ENCODE measurements at places on chromosomes 7 and 10.

GRCh38 chr7:39605087-39605486 is 18.3 kb upstream of the RALA start:
- DNase-seq: no peak

DNA sequence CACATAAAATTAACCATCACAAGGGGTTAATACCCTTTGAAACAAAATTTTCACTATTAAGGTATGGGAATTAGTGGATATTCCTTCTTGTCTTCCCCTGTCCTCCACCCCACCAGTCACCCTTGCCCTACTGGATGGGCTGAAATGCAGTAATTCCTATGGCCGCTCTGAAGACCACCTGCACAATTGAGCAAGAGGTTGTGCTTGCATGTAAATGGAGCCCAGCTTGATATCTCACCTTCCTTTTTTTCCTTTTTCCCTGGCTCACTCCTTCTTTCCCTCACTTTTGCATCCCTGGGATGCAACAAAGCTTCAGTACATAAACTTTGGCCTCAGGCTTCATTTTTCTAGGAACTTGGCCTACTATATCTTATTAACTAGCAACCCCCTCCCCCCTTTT is 184.6 kb downstream of the SNX10 start:
- no peak for DNase-seq

GRCh38 chr7:156600496-156600895 is 40.1 kb upstream of the RNF32 start:
- DNase-seq: no peak

- DNase-seq: no peak
Observed at GRCh38 chr10:124336186-124336585, 82.5 kb downstream of the OAT start.

- DNase-seq: no peak
Observed at GRCh38 chr10:108653531-108653930, 1269.8 kb downstream of the XPNPEP1 start.

DNA sequence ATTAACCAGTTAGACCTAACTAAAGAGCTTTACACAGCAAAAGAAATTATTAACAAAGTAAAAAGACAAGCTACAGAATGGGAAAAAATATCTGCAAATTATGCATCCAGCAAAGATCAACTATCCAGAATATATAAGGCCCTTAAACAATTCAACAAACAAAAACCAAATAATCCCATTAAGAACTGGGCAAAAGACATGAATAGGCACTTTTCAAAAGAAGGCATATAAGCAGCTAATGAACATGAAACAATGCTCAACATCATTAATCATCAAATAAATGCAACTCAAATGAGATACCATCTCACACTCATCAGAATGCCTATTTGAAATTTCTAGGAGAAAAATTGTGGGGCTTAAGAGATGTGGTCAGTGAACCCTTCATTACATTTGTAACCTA is 15.0 kb upstream of the DMTF1 start:
- DNase-seq: no peak

GRCh38 chr10:14500172-14500765 is 169.5 kb upstream of the FRMD4A start:
- no peak for DNase-seq

GRCh38 chr10:26438534-26439341 is 597 bp downstream of the APBB1IP start:
- peak; percentile 80 for DNase-seq

DNA sequence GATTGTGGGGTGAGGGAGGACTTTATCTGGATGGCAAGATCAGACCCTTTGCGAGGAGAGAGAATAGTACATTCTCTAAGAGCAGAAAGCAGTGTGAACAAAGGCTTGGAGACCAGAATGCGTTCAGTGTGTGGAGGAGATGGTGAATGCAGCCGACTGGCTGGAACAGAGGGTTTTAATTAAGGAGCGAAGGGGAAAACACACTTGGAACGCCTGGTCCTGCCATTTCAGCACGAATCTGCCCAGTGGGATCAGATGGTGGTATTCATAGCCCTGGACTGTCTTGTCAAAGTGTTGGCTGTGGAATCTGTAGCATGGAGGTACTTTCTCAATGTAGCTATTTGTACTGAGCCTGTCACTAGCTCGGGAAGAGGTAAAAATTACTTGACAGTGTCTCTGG is 260.9 kb downstream of the SLC25A13 start:
- no peak for DNase-seq

DNA sequence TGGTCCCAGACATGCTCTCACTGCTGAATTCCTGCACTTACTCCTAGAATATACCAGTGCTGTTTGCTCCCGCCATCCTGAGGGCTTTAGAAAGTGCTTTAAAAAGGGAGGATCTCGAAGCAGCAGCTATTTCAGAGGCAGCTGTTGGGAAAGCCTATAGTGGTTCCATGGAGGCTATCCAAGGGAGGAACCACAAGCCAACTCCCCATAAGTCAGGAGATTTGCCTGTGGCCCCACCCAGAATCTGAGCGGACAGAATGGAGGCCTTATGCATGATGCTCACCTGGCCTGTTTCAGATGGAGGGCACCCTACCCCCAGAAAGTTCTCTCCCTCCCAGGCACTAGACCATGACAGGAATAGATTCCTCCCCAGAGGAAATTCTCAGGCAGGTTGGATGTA is 2.3 kb upstream of the KCNIP2 start:
- no peak for DNase-seq

GRCh38 chr7:132471515-132471914 is 104.8 kb downstream of the PLXNA4 start:
- no peak for DNase-seq

DNA sequence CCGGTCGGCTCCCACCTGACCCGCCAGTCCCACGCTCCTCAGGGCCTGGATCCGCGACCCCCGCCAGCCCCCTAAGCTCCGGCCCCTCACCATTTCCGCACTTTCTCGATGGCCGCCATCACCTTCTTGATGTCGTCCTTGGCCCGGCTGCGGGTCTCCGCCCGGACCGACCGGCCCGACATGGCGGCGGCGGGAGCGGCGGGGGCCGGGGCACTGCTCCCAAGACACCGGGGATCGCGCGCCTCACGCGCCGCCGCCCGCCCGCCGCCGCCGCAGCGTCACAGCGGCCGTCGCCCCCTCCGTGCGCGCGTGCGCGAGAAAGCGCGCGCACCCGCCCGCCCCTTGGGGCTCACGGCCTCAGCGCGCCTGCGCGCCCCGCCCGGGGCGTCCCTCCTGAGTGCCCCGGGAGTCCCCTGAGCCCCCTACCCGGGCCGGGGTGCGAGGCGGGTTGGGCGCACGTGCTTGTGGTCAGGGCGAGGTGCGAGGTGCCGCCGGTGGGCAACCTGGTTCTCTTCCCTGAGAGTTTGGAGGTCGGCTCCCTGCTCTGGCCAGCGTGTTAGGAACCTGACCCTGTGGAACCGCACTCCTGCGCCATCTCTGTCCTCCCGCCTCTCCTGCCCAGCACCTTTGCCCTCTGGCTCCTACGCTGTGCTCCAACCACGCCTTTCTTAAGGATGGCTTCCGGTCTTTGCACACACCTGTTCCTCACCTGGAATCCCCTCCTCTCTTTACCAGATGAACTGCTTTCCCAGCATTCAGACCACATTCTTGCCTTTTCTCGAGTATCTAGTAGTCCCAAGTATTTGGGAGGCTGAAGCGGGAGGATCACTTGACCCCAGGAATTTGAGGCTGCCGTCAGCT is at the start of gene BCL7B:
Gene BCL7B (minus strand): TSS at position 294 of the 861 bp plus-strand sequence. CDS start 112 bp downstream, at position 182.
- DNase-seq: peak; percentile 76

- no peak for DNase-seq
Observed at GRCh38 chr7:17186745-17187530, 111.5 kb upstream of the AHR start.

GRCh38 chr7:13743226-13743625 is 246.2 kb downstream of the ETV1 start:
- no peak for DNase-seq

DNA sequence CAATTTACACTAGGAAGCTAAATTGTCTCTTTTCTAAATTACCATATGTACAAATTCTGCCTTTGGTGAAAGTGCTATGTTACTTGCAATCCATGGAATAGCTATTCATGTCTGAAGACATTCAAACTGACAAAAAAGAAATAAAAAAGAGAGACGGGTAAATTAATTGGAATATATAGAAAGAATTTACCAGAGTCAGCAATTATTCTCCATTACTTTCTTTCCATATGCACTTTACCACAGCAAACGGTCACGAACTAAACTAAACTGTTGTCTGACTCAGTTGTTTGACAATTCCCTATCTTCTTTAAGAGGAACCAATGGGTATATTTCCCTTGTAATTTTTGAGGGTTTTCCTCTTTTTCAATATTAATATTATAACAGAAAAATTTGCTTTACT is 85.7 kb downstream of the HOXA1 start:
- DNase-seq: no peak

DNA sequence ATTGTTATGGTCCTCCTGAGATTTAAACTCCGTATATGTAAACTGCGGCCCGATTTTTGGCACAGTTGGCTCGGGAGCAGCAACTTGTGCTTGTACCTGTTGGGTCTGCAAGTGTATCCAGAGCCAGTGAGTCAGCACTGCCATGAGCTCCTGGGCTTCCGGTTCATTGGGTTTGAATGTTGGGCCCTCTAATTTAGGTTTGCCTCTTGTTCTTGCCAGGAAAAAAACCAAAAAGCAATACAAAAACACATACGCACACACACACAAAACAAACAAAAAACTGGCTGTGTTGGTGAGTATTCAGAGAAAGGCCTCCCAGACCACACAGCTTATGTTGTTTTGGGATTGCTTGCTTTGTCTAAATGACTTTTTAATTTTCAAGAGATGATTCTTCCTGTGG is 26.3 kb downstream of the SND1 start:
- no peak for DNase-seq

- DNase-seq: no peak
Observed at GRCh38 chr7:116228241-116228640, 17.9 kb downstream of the TES start.

DNA sequence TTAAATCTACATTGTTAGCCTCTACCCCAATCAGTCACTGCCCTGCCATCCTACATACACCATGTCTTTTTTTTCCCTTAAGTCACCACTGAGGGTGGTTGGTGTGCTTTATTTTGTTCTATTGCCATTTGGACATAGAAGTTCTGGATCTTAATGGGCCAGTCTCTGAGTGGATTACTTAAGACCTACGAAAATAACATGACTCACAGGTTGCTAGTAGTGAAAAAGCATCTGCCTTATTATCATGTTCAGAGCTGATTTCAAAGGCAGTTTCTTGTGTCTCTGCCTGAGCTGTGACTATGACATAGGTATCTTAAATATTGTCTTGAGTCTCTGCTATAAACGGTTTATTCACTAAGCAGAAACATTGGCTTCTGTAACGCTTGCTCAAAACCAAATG is 410.8 kb downstream of the MDFIC start:
- no peak for DNase-seq

GRCh38 chr7:1536743-1537534 is 6.4 kb downstream of the MAFK start:
- peak; percentile 16 for DNase-seq

GRCh38 chr10:2214805-2215204 is 477.5 kb upstream of the ADARB2 start:
- DNase-seq: no peak

GRCh38 chr10:97759158-97759887 is 12.5 kb downstream of the SFRP5 start:
- peak; percentile 51 for DNase-seq

- DNase-seq: no peak
Observed at GRCh38 chr7:105875505-105875904, 894 bp downstream of the ATXN7L1 start.

- no peak for DNase-seq
Observed at GRCh38 chr7:112286250-112287086, 80.0 kb downstream of the ZNF277 start.
